ENCODE measurements at places on chromosomes 11 and 22.

- DNase-seq, result no peak
Observed at GRCh38 chr11:119763071-119763728, 34.2 kb upstream of the NECTIN1 start.

- no peak for DNase-seq
Observed at GRCh38 chr11:69495441-69496201, 14.2 kb downstream of the LINC01488 start.

DNA sequence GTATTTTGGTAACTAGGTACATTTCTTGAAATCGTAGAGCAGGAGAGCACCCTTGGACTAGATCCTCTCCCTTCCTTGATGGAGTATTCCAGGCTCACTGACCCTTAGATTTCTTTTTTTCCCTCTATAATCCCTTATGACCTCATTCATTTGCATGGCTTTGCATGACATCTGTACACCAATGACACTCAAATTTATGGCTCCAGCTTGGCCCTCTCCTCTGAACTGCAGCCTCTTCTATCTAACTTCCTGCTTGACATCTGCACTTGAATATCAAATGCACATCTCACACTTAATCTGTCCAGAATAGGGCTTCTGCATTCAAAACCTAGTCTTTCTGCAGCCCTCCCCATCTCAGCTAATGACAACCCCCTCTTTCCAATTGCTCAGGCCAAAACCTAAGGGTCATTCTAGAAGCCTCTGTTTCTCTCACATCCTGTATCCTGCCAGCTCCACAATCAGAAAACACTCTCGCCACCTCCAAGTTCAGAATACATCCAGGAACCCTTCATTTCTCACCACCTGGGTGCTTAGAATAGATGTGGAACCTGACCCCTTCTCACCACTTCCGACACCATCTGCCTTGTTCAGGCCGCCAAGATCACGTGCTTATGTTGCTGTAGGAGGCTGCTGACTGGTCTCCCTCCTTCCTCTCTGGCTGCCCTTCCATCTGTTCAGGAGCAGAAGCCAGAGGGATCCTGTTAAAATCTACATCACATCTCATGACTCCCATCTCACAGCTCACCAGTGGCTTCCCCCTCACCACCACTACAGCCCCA is 138.9 kb upstream of the MTNR1B start:
- no peak for DNase-seq

- DNase-seq, result no peak
Observed at GRCh38 chr11:119195680-119196079, 10.4 kb downstream of the NHERF4 start.

- peak; percentile 64 for DNase-seq
Observed at GRCh38 chr11:62124186-62125113, 639 bp downstream of the INCENP start.

GRCh38 chr11:104370478-104370877 is 206.5 kb upstream of the PDGFD start:
- DNase-seq, result no peak

GRCh38 chr11:123251657-123252344 is 56.8 kb upstream of the CLMP start:
- DNase-seq, result no peak

DNA sequence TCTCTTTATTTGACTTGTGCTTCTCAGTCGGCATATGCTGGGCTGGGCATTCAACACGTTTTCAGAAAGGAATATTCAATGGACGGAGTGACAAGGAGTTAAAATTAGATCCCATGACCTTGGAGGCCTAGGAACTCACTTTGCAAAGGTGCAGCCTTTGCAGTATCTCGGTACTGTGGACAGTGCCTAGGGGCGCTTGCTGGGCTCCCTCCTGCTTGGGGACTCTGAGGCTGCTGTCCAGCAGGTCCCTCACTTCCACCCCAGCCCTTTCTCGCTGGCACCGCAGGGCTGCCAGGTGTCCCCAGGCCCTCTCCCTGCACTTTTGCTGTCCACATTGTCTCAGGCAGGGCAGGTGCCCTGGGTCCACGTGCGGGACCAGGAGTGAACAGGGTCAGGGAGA is 255.5 kb upstream of the B3GAT1 start:
- DNase-seq, result no peak

GRCh38 chr22:39913886-39914285 is 13.0 kb downstream of the GRAP2 start:
- DNase-seq, result no peak

DNA sequence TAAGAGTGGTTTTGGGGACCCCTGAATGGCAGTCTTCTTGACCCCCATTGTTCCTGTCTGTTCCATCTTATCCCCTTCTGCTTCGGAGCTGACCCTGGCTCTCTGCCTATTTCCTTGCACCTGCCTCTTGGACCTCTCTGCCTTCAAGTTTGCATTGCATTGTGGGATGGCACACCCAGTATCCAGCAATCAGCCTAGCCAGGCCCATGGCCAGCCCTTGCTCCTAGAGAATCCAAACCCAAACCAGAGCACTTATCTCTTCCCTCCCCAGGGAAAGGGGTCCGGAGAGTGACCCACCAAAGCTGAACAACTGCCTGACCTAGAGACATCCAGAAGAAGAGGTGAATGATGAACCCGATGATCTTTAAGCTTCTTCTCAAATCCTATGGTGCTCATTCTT is 607.3 kb upstream of the CADM1 start:
- no peak for DNase-seq

GRCh38 chr22:23823331-23823791 is 15.4 kb downstream of the DERL3 start:
- no peak for DNase-seq
